Occipital lobe (tissue), 3 donors: ENCODE measurements at places on chromosomes 3 and 15.

DNA sequence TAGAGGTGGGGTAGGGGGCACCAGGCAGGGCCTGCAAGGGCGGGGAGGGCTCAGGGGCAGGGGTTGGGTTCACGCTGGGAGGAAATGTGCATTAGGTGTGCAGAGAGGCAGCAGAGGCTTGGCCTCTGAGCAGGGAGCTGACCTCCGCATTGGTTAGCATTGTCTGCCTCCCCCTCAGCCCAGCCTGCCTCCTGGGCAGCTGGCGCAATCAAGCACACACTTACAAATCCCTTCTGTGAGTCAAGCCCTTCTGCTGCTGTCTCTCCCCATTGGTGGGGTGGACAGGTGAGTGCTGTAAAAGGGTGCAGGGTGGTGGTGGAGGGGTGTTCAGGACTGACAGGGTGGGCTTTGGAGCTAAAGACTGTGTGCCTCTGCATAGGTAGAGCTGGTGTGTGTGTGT is 9.3 kb downstream of the LOXL1 start:
- DNase-seq: no peak

DNA sequence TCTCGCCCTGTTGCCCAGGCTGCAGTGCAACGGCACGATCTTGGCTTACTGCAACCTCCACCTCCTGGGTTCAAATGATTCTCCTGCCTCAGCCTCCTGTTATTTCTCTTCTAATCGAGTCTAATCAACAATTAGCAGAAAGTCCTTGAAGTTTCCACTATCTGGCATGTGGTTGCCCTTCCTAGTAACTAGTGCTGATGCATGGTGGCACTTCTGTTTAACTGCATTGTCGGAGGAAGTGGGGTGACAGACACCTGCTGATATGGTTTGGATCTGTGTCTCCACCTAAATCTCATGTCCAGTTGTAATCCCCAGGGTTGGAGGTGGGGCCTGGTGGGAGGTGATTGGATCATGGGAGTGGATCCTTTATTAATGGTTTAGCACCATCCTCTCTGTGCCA is 9.2 kb downstream of the CRTAP start:
- no peak for DNase-seq

DNA sequence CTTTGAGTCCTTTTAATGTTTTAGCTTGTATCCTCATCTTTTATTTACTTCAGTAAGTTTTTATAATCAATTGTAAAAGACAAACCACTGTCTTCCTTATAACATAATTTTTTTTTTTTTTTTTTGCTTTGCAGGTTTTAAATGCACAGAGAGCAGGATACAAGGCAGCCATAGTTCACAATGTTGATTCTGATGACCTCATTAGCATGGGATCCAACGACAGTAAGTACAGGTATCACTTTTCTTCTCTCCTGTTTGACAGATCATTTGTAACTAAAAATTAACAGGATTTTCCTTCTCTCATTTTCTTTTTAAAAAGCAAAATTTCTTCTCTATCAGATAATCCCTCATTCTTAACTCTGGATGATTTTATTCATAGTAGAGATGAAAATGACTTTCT is 75.4 kb downstream of the PFN2 start:
- no peak for DNase-seq

DNA sequence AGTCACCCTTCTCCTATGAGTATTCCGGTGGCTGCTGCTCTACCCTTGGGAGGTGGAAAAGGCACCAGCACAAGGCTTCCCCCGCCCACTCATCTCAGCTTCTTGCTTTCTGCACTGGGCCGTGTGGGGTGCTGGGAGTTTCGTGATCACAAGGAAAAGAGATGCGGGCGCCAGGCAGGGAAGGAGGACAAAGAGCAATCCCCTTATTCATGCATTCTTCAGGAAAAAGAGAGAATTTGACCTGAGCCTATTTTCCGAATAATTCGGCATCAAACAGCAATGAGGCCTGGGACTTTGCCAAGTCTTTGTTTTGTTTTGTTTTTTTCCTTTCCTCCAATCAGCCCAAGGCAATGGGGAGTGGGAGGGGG is 102.2 kb upstream of the LPP start:
- DNase-seq: peak; percentile 60

- no peak for DNase-seq
Measured at GRCh38 chr3:129560911-129561594, 18.1 kb downstream of the H1-8 start.

GRCh38 chr3:75136100-75136897 is 521.8 kb upstream of the CNTN3 start:
- no peak for DNase-seq

GRCh38 chr3:155595371-155595770 is 149.5 kb downstream of the PLCH1 start:
- no peak for DNase-seq

DNA sequence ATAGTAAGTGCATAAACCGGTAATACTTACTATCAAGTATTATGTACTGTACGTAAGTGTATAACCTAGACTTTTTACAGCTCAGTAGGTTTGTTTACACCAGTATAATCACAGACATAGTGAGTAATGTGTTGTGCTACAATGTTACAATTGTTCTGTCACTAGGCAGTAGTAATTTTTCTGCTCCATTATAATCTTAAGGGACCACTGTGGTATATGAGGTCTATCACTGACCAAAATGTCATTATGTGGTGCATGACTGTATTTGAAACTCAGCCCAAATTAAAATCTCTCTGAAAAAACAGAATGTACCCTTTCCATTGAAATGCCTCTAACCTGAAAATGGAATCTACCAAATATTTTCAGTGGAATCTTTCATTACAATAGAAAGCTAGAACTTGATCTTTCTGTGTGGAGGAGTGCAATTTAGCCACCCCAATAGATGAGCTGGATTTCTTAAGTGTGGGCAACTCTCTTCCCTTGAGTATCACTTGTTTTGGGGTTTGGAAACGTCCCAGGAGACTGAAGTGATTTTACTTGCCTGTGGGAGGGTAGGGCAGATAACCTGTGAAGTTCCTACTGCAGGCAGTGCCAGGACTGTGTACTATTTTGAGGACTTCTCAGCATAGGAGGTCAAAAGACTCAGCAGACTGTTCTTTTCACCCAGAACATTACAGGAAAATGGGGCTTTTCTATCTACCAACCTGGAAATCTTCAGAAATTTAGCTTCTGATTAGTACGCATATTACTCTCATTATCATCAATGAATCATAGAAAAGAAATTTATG is 50.9 kb downstream of the FAM98B start:
- DNase-seq: no peak

DNA sequence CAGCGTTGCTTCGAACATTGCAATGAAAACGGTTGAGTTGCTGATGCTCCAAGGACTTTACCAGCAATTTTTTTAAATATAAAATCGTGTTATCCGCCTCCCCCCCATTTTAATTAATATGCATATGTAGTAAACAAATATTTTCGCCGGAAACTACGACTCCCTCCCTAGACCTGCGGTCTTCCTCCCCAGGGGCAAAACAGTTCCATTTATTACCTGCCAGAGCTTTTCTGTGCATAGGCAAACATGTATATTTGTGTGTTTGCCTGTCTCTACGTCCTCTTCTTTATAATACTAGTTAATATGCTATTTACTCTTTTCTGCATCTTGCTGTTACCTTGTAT is 593 bp upstream of the RSL24D1 start:
- no peak for DNase-seq

DNA sequence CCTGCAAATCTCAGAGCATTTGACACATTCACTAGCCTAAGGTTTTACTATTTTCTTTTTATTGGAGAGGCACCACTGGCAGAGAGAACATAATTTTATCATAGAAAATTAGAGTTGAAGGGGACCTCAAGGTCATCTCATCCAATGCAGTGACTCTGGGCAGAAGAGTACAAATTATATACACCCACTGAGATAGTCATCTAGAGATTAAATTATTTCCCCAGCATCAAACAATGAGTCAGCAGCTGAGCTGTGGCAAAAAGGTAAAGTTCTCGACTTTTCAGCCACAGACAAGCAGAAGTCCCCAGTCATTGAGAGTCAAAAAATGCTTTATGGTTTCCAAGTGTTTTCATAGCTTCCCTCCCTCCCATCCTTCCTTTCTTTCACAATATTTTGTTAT is 39.3 kb upstream of the SEMA6D start:
- no peak for DNase-seq

- peak; percentile 75 for DNase-seq
Measured at GRCh38 chr15:68210821-68211655, 5.9 kb upstream of the CALML4 start.

GRCh38 chr3:58173029-58173668 is 37.6 kb downstream of the DNASE1L3 start:
- no peak for DNase-seq

GRCh38 chr15:70271422-70272088 is 173.8 kb upstream of the TLE3 start:
- peak; percentile 19 for DNase-seq

DNA sequence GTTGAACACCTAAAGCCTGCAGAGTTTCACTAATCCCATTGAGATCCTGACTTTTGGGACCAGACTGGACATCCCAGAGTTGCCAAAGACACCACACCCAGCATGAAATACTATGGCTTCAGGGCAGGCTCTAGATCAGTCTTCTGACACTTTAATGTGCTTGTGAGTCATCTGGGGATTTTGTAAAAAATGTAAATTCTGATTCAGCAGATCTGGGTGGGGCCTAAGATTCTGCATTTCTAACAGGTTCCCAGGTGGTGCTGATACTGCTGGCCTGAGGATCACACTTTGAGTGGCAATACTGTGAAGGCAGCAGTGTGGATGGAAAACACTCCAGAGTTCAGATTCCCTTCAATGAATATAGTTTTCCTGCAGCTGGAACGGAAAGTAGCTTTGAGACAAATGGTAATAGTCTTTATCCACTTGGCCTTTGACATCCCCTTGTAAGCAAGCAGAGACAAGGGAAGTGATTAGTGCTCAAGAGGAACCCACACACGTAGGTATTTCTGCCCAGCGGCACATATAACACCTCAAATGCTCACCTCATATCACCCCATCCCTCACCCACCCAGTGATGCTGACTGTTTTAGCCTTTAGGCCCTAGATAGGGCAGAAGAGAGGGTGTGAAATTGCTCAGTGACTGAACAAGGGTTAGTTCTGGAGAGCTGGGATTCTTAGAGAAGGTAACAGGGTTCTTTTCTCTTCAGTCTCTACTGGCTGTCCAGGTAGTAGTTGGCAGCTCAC is 51.5 kb upstream of the GSK3B start:
- DNase-seq: no peak

GRCh38 chr3:17494117-17494809 is 248.2 kb downstream of the TBC1D5 start:
- no peak for DNase-seq

DNA sequence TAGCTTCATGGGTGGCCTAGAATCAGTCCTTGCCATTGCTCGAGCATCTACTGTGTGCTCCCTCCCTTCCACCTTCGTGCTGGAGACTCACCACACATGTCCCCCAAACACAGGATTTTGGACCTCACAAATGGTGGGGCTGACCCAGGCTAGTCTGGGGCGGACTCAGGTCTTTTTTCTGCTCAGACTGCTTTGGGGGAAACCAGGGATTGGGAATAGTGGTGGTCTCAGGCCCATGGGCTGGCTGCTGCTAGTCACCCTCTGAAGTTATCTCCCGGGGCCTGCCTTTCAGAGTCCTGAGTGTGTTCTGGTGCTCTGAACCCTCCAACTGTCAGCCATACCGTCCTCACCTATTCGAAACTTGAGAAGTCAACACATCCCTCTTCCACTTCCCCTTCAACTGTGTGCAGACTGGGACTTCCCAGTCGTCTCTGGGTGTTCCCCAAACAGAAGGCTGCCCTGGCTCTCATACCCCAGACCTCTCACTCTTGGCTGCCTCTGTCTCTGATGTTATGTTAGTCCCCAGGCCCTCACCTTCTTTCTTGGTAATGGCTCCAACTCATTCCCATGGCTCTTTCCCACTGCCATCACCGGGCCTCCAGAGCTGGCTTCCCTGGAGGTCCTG is 46.0 kb downstream of the PPCDC start:
- DNase-seq: no peak
